ENCODE measurements at places on chromosomes 5 and 9. TPM values are rescaled to one million over a fixed set of nuclear protein-coding genes. Genes with fewer than 3 reads are reported as not detected.

IL9 gene
- not detected for total RNA-seq

KIAA0825 gene
- total RNA-seq = 3.3 TPM

MLANA gene
- total RNA-seq = not detected

WDR38 gene
- total RNA-seq = not detected

GALNT12 gene
- 9.9 TPM for total RNA-seq

PCDHGB5 gene
- total RNA-seq = not detected

DNAJB5 gene
- total RNA-seq = 5.2 TPM

CDX1 gene
- not detected for total RNA-seq

TAF11L5 gene
- total RNA-seq = not detected

GRCh38 chr5:132344775-132345514 is 24.6 kb upstream of the SLC22A5 start:
- no peak for DNase-seq
- H3K36me3 ChIP-seq = peaks cover 1% of the 10 kb centered on the region
- no peaks in the 10 kb centered on the region for H3K27me3 ChIP-seq
- H3K4me1 ChIP-seq = no peaks in the 10 kb centered on the region
- H3K4me3 ChIP-seq = no peak overlapping the region

GRCh38 chr5:15383469-15383868 is 116.5 kb upstream of the FBXL7 start:
- no peaks in the 10 kb centered on the region for H3K4me1 ChIP-seq
- no peak overlapping the region for H3K27ac ChIP-seq
- no peaks in the 10 kb centered on the region for H3K27me3 ChIP-seq
- no peaks in the 10 kb centered on the region for H3K36me3 ChIP-seq

DNA sequence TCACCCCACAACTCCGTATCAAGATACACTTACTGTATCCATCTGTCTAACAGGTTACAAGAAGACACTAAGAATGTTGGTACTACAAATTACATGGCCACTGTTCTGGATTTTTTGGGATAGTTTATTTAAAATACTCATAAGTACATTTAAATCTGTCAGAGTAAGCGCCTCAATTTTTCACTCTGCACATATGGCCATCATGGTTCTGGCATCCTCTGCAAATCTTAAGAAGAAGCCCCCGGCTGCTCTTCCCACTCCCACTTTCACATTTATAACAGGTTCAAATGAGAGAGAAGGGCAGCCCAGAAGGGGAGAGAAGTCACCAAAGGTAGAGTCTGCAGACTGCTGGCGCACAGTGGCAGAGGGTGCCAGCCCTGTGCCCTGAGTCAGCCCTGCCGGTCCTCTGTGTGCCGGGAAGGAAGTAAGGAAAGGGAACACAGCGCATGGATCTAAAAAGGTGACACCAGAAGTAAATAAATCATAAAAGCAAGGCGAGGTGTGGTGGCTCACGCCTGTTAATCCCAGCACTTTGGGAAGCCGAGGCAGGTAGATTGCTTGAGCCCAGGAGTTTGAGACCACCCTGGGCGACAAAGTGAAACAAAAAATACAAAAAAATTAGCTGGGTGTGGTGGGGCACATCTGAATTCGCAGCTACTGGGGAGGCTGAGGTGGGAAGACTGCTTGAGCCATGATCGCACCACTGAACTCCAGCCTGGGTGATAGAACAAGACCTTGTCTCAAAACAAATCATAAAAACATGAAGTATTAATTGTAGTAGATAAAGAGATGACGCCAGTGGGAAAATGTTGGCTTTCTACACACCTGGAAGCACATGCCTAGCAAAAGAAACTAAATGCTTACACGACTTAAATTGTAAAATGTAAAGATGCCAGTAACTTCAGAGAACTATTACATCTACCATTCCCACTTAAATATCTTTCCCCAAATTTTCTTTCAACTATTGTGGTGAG is 30.0 kb downstream of the RNF130 start:
- H3K36me3 ChIP-seq = no peaks in the 10 kb centered on the region
- H3K4me3 ChIP-seq = no peak overlapping the region
- no peaks in the 10 kb centered on the region for H3K27me3 ChIP-seq

- no peak for DNase-seq
- no peak overlapping the region for H3K4me3 ChIP-seq
- H3K36me3 ChIP-seq = peaks cover 39% of the 10 kb centered on the region
- peaks cover 23% of the 10 kb centered on the region for H3K4me1 ChIP-seq
- H3K27me3 ChIP-seq = peaks cover 2% of the 10 kb centered on the region
These were observed 14.3 kb downstream of the VLDLR start for GRCh38 chr9:2635922-2636321.

DNA sequence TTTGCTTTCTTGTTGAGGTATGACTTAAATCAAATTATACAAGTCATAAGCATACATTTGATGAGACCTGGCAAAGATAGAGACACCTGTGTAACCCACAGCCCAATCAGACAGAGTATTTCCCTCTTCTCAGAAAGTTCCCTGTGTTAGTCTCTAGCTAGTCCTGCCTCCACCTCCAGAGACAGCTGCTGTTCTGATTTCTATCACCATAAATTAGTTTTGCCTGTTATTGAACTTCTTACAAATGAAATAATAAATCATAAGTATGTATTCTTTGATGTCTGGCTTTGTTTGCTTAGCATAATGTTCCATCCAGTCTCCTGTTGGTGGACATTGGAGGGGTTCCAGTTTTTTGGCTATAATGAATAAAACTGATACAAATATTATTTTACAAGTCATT is 194.5 kb downstream of the ICE1 start:
- DNase-seq = no peak
- H3K4me3 ChIP-seq = no peak overlapping the region
- H3K27me3 ChIP-seq = peaks cover 11% of the 10 kb centered on the region
- H3K36me3 ChIP-seq = no peaks in the 10 kb centered on the region
- H3K4me1 ChIP-seq = no peaks in the 10 kb centered on the region

GRCh38 chr9:35552837-35553236 is 52.2 kb upstream of the TESK1 start:
- H3K4me1 ChIP-seq = no peaks in the 10 kb centered on the region
- H3K4me3 ChIP-seq = no peak overlapping the region
- H3K27me3 ChIP-seq = peaks cover 10% of the 10 kb centered on the region
- H3K27ac ChIP-seq = no peak overlapping the region
- H3K36me3 ChIP-seq = no peaks in the 10 kb centered on the region

GRCh38 chr9:132002643-132003318 is 76.9 kb downstream of the MED27 start:
- H3K4me3 ChIP-seq = no peak overlapping the region
- peak overlapping the region; percentile 48 for H3K27ac ChIP-seq
- DNase-seq = no peak
- H3K4me1 ChIP-seq = peaks cover 77% of the 10 kb centered on the region
- H3K27me3 ChIP-seq = peaks cover 5% of the 10 kb centered on the region

GRCh38 chr5:14277385-14278320 is 134.5 kb downstream of the TRIO start:
- H3K36me3 ChIP-seq = no peaks in the 10 kb centered on the region
- H3K4me1 ChIP-seq = peaks cover 2% of the 10 kb centered on the region
- no peak overlapping the region for H3K4me3 ChIP-seq
- no peak overlapping the region for H3K27ac ChIP-seq
- peaks cover 38% of the 10 kb centered on the region for H3K27me3 ChIP-seq

GRCh38 chr5:180215783-180216630 is 7.0 kb upstream of the RASGEF1C start:
- DNase-seq = no peak
- H3K27me3 ChIP-seq = no peaks in the 10 kb centered on the region
- no peak overlapping the region for H3K4me3 ChIP-seq

DNA sequence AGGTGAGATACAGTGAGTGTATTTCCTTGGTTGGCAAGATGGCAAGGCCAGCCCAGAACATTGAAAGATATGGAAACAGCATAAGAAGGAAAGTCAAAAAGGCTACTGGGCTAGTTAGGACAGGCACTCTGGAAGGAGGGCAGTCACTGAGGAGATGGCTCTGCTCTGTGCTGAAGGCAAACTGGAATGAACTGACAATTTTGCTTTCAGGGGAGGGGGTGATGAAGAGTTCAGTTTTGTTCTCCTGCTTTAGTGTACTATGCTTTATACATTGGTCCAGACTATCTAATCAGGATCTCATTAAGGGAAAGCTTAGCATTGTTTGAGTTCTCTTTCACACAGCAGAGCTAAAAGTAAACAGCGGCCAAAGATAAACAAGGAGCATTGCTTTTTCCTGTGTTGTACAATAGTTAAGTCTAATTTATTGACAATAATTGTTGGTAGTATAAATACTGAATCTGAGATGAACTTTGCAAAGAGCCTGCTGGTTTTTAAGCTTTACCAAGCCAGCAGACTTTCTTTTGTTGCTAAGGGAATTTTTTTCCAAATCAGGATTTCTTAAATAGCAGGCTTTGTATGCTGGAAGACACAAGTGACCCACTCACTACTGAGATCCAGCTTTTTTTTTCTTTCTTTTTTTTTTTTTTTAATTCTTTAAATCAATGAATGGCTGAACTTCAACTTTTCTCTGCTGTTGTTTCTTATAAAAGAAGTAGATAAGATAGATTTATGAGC is 355.5 kb downstream of the ARRDC3 start:
- no peaks in the 10 kb centered on the region for H3K4me1 ChIP-seq
- H3K27ac ChIP-seq = no peak overlapping the region
- H3K27me3 ChIP-seq = peaks cover 16% of the 10 kb centered on the region

GRCh38 chr9:34272101-34272541 is 56.9 kb downstream of the KIF24 start:
- H3K27ac ChIP-seq = no peak overlapping the region
- peaks cover 3% of the 10 kb centered on the region for H3K36me3 ChIP-seq
- peaks cover 1% of the 10 kb centered on the region for H3K4me1 ChIP-seq
- no peaks in the 10 kb centered on the region for H3K27me3 ChIP-seq
- H3K4me3 ChIP-seq = no peak overlapping the region

DNA sequence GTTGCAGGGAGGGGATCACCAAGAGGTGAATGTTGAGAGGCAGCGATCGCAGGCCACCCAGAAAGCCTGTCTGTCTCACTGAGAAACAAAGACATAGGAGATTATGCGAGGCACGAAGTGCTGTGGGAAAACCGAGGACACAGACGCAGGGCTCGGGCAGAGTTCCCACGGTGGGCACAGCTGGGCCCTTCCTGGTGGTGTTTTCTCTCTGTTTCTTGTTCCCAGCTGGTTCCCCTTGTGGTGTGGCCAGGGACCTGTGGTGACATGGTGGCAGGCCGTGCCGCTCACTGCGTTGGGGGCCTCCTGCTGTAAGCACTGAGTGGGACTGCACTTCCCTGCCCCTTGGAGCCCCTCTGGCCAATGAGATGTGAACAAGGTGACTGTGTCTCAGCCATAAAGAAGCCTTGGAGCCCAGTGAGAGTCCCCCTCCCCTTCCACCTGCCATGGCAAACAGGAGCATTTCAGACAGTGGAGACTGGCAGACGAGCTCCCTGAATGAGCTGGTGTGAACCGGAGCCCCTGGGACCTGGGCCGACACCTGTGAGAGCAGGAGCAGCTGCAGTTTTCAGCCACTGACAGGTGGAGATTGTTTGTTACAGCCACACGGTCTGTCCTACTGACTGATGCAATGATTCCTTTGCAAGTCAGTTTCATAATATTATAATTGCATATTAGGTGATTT is 13.2 kb upstream of the IRX4 start:
- no peaks in the 10 kb centered on the region for H3K4me1 ChIP-seq
- H3K27me3 ChIP-seq = peaks cover 10% of the 10 kb centered on the region
- no peak for DNase-seq
- H3K27ac ChIP-seq = no peak overlapping the region
- no peak overlapping the region for H3K4me3 ChIP-seq

DNA sequence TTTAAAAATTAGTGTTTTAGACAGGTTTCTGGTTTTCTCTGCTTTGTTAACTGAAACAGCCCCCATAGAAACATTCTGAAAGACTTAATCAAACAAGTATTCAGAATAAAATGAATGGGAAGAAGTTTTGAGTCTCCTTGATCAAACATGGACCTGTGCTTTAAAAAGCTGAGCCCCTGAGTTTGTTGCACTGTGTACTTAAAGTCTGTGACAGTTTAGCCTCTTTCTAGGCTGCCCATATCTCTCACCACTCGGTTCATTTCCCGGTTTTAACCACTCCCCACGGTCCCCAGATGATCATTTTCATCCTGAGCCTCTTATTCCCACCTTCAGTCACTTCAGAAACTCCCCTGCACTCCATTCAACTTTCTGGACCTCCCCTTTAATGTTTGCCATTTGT is 215.9 kb upstream of the DMRT1 start:
- H3K36me3 ChIP-seq = no peaks in the 10 kb centered on the region
- peaks cover 10% of the 10 kb centered on the region for H3K27me3 ChIP-seq
- H3K4me1 ChIP-seq = peaks cover 8% of the 10 kb centered on the region
- no peak for DNase-seq

DNA sequence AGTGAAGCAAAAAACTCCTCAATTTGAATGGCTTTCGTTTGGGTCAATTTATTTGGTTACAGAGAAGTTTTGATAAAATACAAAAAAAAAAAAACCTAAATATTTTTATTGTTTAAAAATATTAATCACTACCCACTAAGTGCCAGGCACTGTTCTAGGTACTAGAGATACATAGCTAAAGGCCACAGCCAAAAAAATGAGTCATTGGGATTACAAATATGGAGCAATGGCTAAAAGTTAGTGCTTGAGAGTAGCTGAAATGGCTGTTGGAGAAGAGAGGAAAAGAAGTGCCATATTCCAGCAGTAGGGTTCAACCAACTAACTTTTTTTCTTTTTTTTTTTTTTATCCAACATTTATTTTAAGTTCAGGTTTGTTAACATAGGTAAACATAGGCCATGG is 130.1 kb upstream of the PTGER4 start:
- peaks cover 3% of the 10 kb centered on the region for H3K36me3 ChIP-seq
- no peak overlapping the region for H3K27ac ChIP-seq
- DNase-seq = no peak
- H3K4me1 ChIP-seq = peaks cover 2% of the 10 kb centered on the region
- H3K4me3 ChIP-seq = no peak overlapping the region

GRCh38 chr5:154534457-154535050 is 56.5 kb upstream of the HAND1 start:
- no peaks in the 10 kb centered on the region for H3K4me1 ChIP-seq
- H3K27me3 ChIP-seq = peaks cover 25% of the 10 kb centered on the region
- no peak for DNase-seq
- no peak overlapping the region for H3K27ac ChIP-seq

DNA sequence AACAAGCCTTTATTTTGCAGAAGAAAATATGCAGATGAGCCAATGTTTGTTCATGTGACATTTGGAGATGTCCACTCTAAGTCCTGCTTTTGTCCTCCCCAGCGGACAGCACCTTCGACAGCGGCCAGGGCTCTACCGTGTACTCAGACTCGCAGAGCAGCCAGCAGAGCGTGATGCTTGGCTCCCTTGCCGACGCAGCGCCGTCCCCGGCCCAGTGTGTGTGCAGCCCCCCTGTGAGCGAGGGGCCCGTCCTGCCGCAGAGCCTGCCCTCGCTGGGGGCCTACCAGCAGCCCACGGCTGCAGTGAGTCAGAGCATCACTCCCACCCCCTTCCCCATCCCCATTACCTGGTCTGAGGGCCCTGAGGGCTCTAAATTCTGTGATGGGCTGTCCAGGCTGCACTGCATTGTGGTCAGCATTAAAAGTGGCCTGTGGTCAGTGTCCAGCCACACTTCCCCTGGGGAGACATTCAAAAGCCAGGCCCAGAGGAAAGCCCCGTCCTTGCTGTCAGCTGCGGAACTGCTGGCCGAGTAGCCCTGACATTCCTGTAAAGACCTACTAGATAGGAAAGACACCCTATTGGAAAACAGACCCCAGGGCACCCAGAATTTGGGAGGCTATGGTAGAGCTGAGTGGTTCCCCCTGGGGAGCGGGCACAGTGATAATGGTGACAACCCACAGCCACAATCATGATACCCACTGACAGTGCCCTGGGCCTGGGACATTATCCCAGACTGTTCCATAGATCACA is 69.0 kb downstream of the WNK2 start:
- no peaks in the 10 kb centered on the region for H3K4me1 ChIP-seq
- no peak overlapping the region for H3K27ac ChIP-seq
- H3K4me3 ChIP-seq = no peak overlapping the region
- H3K27me3 ChIP-seq = peaks cover 7% of the 10 kb centered on the region
